Astrocyte of the spinal cord (primary cell): ENCODE measurements at places on chromosomes 11 and 22.

- DNase-seq, result peak; percentile 39
Observed at GRCh38 chr22:23147617-23148387, 2.5 kb downstream of the RAB36 start.

GRCh38 chr22:36204632-36205015 is 3.0 kb upstream of the APOL4 start:
- no peak for DNase-seq

DNA sequence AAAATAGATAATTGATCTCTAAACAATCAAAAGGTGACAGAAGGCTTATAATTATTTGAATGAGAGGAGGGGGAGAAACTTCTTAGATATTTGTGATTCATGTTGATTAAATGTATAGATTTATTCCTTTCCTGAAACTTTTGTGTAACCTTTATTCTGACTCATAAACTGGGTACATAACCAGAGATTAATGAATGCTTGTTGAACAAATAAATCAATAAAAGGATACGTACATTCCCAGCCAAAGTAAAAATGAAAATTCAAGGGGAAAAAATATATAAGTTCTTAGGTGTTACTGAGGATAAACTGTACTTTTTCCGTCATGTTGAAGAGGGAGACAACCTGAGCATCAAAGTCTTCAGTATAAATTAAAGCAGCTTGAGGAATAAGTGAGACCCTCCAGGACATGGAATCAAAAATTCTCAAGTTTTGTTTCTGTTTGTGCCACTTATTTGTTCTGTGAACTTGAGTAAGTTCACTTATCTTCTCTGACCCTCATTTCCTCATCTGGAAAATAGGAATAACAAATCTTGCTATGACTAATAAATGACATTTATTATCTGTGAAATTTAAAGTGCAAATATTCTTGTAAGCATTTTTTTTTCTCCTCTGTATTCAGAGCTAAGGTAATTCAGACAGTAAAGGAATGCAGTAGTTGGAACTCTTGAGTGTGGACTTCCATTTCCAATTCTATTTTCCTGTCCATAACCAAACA is 195.4 kb downstream of the METTL15 start:
- DNase-seq, result peak; percentile 2

- no peak for DNase-seq
Observed at GRCh38 chr11:78205256-78205655, 16.5 kb downstream of the USP35 start.

GRCh38 chr11:69382131-69383128 is 88.5 kb downstream of the MYEOV start:
- no peak for DNase-seq

DNA sequence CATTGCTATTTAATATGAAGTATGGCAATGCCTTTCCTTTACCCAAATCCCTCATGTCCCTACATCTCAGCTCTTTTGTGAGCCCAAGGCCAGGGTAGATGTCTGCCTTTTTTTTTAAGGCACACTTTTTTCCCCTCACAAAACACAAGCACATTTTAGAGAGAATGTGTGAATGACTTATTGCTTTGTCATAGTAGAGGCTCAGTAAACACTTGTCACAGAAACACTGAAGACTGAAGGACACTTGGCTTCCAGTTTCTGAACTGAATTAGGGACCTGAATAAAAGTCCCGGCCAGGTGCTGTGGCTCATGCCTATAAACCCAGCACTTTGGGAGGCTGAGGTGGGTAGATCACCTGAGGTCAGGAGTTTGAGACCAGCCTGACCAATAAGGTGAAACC is 2.9 kb upstream of the SCGB2A2 start:
- no peak for DNase-seq

DNA sequence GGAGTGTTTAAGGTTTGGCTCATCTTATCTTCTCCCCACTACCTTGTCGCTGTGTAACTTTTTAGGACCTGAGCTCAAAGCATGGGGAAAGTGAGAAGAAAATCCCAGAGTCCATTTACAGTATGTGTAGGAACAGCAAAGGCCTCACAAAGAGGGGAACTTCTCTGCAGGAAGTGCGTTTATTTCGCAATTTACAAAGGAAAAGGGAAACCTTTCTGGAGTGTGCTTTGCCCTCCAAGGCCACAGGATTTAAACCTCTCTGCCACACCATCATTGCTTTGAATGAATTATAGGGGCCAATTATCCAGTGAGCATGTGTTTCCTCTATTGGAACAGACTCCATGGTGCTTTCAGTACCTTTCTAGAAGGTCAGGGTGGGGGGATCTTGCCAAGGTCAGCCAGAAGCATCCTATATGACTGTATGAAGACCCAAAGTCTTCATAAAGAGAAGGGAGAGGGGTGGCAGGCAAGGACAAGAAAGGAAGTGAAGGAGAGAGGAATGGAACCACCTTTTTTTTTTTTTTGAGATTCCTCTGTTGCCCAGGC is 68.1 kb upstream of the LMO2 start:
- no peak for DNase-seq

DNA sequence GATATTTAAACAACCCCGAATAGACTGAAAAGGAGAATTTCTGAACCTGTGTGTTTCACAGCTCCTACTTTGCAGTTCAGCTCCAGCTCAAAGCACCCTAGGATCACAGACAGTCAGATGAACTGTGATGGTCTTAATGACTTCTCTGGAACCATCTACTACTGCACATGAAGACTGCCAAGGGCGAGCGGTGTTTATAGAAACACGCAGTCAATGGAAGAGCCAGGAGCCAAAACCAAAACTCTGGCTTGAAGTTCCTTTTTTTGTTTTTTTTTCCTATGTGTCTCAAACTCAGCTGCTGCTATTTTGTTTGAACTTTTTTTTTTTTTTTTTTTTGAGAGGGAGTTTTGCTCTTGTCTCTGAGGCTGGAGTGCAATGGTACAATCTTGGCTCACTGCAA is 382.6 kb upstream of the SYN3 start:
- DNase-seq, result no peak

GRCh38 chr11:1307163-1307870 is 2.1 kb downstream of the TOLLIP start:
- no peak for DNase-seq

GRCh38 chr22:20465759-20466077 is 28.1 kb upstream of the SCARF2 start:
- no peak for DNase-seq

DNA sequence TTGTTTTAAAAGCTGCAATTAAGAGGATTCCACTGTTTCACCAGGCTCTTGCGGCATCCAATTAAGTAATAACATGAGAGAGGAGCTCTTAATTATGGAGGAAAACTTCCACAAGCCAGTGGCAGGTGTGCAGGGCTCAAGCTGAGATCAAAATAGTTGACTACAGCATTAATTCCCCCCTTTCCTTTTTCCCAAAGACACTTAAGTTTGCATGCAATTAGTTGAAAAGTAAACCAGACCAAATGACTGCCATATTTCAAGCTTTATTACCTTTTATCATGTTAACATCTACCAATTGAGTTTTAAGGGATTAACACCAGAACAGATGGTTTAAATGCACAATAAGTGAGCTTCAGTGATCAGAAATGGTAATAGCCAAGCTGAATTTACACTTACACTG is 32.1 kb downstream of the FAM168A start:
- no peak for DNase-seq

- no peak for DNase-seq
Observed at GRCh38 chr11:62153087-62153395, 29.2 kb downstream of the INCENP start.

DNA sequence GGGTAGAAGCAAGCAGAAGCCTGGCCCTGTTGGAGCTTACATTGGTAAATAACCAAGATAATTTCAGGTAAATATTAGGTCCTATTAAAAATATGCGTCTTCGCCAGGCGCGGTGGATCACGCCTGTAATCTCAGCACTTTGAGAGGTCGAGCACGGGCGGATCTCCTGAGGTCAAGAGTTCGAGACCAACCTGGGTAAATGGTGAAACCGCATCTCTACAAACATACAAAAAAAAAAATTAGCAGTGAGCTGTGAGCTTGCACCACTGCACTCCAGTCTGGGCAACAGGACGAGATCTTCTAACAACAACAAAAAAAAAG is 529 bp upstream of the SULT4A1 start:
- no peak for DNase-seq
